HFFc6 (cell line): ENCODE measurements at places on chromosomes 6 and 20. TPM values are rescaled to one million over a fixed set of nuclear protein-coding genes. Genes with fewer than 3 reads are reported as not detected.

GRCh38 chr6:33607784-33608161 is 13.3 kb upstream of the ITPR3 start:
- DNase-seq, result no peak

ZNF391 gene
- 0.52 to 1.3 TPM (median 0.71 TPM) in 3 replicates for total RNA-seq

DNA sequence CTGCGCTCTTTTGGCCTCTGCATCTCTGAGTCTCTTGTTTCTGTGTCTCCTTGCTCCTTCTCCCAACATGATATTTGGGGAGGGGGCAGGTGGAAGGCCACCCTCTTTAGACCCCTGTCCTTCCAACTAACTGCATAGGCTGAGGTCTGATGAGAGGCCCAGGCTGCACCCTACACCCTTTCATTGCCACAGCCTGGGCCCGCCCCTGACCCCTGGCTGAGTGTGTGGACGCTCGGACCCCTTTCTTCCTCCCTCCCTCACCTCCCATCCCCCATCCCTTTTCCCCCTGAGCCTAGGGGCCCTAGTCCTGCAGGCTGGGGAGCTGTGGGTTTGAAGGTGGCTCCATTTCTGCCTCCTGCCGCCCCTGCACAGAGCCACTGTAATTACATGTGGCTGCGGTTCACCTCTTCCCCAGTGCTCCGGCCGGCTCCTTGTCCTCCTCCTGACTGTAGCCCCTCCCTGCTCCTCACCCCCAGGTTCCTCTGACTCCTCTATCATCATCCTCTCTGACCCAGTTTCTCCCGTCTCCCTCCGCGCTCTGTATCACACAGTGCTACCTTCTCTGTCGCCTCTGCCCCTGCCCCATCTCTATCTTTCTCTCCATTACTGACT is 6.8 kb downstream of the MDFI start:
- no peak for DNase-seq

GRCh38 chr20:56005389-56005715 is at the start of gene CBLN4:
CBLN4 (minus strand) TSS chr20:56005519; CDS start chr20:56004171, 1,348 bp downstream.
- no peak for DNase-seq

NOTCH4 gene
- 0.37 to 0.52 TPM (median 0.47 TPM) in 3 replicates for total RNA-seq

DNA sequence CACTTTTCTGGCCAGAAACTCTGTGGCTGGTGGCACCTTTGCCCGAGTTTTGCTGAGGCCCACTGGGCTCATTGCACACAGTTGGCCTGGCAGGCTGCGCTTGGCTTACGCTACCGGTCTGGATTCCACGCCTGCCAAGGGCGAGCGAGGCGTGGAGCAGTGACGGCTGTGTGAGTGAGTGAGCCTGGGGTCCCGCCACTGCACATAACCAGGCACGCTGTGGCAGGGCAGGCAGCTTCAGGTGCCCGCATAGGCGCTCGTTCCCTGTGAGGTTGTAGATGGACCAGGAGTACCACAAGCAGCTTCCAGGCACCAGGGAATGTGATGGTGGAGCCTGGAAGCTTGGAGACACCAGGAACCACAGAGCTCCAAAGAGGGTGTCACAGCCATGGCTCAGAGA is 190.1 kb upstream of the DEFB112 start:
- no peak for DNase-seq

RBPJL gene
- not detected in 3 replicates for total RNA-seq

FAM83B gene
- total RNA-seq, result not detected in 3 replicates

DNA sequence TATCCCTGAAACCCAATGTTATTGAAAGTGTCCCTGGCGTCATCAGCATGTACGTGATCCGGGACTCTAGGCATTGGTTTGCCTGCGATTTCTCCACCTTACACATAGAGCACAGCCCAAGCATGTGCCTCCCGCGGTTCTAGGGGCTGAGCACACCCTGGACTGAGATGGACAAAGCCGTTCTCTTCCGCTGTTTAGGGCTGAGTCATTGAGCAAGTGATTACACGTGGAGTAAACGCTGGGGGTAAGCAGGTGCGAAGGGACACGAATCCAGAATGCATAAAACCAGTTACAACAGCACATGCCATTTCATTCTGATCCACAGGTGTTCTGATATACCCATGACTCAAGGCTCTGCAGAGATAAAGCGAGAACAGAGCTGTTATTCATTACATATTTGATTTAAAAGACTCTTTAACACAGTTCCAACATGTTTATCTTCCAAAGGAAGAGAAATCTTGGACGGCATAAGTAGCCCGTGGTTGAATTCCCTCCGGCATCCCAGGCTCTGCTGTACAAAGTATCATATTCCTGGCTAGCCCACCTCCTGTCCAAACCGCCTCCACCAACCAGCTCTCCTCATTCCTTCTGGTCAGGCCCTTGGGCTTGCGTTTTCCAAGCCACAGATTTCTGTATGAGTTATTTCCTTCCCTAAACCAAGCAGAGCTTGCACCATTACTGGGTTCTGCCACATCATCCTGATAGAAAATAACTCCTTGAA is 36.1 kb upstream of the THBS2 start:
- DNase-seq, result no peak

- no peak for DNase-seq
Observed at GRCh38 chr6:153044295-153044694, 41.8 kb upstream of the MTRF1L start.

DNA sequence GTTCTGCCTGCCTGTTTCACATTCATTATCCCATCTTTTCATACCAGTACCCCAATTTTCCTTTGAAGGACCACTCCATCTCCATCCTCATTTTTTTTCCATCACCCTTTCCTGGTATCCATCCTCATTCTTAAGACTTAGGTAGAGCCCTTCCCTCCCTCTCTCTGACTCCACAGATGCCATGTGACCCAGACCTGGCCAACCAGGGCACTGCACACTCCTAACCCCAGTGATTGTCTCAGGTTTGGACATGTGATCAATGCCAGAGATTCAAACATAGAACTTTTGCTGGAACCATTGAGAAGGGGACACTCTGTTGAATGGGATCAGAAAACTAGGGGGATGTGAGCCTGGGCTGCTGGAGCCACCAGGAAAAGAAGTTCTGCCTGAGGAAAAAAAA is 39.1 kb upstream of the NFATC2 start:
- no peak for DNase-seq

GRCh38 chr6:142833054-142833453 is 111.9 kb downstream of the HIVEP2 start:
- peak; percentile 91 for DNase-seq

RWDD2A gene
- total RNA-seq, result 4.2 to 5.1 TPM (median 4.3 TPM) in 3 replicates

MEA1 gene
- total RNA-seq, result 114 to 120 TPM (median 119 TPM) in 3 replicates

DNA sequence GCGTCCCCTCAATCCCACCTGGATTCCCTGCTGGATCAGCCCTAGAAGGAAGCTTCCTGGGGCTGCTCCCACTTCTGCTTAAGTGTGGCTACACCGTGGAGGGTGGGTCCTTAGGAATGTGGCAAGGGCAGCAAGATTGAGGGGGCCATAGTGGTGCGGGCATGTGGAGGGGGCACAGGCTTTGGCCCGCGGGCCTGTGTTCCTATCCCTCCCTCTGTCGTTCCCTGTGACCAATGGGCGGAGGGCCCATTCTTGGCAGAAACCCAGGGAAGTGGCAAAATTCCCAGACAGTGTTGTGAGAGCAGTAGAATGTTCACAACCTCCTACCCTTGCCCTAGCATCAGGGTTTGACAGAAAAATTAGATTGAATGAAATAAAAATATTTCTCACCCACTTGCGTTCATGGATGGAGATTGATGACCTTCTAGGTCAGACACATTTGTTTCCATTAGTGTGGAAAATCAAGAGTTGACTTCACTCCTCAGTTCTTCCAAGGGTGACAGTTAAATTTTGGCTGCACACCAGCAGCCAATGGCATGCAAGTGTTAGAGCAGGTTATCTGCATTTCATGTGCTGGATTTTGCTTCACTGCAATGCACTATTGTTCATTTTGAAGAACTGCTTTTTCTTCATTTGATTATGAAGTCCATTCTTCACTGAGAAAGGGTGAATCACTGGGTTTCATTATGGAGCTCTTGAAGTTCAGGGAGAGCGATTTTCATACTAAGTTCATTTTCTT is 49.3 kb upstream of the AHI1 start:
- no peak for DNase-seq

- DNase-seq, result peak; percentile 69
Observed at GRCh38 chr6:170516783-170517616, 36.1 kb downstream of the PSMB1 start.
